Tongue (tissue), 3 donors: ENCODE measurements at places on chromosomes 7 and 10.

GRCh38 chr7:69670701-69671100 lies 72.4 kb downstream of the AUTS2 start:
- no peak for DNase-seq

DNA sequence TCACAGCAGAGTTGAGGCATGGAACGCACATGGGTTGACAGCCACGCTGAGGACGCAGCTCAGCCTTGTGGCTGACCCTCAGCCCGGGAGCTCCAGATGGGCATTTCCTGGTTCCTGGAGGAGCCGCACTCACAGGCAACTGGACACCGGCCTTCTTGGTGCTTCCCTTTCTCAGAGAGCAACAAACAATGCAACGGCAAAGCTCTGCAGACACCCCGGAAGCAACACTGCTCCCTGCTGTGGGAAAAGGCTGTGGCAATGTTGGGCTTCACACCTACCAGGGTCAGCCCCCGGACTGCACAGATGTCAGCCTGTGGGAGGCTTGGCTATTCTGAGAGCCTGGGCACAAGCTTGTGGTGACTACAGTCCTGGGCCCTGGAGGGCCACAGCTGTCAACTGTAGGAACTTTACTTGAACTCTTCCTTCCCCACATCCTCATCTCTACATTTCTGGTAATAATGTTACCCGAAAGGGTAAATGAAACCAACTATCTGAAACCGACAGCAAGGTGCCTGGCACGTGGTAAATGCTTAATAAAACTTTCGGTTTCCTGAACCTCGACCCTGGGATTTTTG lies 597.5 kb upstream of the MKI67 start:
- DNase-seq = no peak

- no peak for DNase-seq
These were observed 172.6 kb downstream of the SKIDA1 start for GRCh38 chr10:21352886-21353285.

GRCh38 chr7:17242504-17242903 lies 55.9 kb upstream of the AHR start:
- DNase-seq = no peak

GRCh38 chr10:93596539-93596938 lies 4.5 kb downstream of the RBP4 start:
- DNase-seq = no peak

GRCh38 chr7:91835091-91835825 lies 45.2 kb downstream of the MTERF1 start:
- DNase-seq = peak; percentile 27

DNA sequence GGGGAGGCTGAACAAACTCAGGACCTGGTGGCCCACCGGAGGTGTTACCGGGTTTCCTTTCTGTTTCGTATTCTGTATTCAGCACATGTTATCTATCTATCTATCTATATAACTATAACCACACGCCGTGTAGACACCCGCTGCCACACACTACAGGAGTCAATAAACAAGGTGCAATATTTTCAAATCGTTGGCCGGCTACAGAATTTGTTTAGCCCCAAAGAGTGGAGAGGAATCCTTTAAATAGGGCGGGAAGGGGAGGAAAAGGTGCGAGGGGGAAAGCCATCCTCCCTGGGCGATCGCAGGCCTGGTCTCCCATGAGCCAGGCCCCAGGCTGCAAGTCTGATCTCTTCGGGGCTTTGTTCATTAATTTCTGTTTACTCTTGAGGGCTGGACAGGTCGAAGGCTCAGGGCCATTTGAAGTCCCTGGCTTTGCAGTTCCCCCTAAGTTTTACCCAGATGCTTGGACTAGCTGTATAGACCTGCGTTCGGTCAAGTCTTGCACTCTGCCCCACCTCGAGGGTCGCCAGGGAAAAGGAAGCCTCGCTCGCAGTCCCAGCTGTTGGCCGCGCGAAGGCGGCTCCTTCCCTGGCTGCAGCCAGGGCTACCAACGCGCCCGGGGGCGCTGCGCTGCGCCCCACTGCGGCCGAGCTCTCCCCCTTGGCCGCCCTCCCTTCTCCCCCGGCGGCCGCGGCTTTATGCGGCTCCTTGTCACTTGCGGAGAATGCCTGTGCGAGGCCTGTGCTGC lies 3.8 kb downstream of the NKX2-3 start:
- DNase-seq = no peak

DNA sequence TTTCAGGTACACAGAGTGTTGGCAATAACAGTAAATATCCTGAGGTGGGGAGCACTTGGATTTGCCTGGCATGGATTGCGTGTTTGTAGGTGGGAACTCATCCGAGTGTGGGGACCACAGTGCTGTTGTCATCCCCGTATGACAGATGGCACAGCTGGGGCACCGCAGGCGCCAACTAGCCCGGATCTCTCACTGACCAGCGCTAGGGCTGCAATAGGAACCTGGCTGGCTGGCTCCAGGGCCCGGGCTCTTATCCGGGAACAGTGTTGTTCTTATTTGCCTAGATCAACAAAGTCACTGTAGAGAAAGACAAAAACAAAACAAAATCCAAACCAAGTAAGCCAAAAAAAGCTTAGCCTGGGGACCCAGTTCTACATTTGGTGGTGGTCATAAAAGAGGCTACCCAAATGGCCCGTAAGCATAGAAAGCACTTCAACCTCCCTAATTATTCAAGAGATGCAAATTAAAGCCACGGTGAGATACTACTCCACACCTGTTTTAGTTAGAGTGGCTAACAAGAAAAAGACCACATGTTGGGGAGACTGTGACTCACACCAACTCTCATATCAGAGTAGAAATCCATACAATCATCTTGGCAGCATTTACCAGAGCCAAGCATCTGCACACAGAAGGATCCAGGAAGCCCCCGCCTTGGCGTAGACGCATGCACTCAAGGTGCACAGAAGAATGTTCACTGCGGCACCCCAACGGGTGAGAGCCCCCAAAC lies 27.2 kb upstream of the PFKFB3 start:
- DNase-seq = no peak

DNA sequence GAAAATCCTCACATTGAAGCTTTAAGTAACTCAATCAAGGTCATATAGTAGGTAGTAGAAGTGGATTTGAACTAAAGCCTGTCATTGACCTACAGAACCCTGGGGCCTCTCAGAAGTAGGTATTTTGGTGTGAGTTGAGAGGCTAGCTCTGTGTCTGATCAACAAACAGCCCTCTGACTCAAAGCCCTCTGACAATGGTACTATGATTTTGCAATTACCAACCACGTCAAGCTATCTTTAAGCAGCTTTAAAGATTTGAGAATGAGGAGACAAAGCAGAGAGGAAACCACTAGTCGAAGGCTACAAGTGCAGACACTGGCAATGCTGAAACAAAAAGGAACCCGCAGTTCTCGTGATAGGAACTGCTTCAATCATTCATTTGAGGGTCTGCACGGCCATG lies 19.0 kb upstream of the PDE1C start:
- no peak for DNase-seq

DNA sequence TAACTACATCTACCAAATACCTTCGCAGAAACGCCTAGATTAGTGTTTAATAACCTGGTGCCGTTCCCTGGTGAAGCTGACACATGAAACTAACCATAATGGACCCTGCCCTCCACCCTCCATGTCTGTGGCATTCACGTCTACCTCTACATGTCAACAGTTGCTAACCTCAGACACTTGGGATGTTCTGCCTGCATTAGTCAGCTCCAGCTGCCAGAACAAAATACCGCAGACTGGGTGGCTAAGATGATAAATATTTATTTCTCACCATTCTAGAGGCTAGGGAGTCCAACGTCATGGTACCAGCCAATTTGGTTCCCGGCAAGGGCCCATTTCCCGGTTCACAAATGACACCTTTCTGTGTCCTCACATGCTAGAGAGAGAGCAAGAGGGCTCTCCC lies 118.5 kb upstream of the CHST15 start:
- no peak for DNase-seq

DNA sequence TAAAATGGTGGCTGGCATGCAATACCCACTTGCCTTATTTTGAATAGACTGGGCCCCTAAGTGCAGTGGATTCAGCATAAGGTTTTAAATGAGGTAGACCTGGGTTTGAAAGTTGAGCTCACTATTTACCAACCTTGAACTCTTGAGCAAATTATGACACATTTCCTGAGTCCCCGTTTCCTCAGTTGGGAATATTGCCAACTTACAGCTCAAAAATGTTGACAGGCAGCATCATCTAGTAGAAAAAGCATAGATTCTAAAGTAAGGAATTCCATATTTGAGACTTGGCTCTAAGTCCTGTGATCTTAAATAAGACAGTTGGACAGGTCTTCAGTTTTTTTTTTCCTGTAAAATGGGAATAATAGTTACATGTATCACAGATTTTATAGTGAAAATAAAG lies 305.5 kb downstream of the ACTR3B start:
- no peak for DNase-seq

DNA sequence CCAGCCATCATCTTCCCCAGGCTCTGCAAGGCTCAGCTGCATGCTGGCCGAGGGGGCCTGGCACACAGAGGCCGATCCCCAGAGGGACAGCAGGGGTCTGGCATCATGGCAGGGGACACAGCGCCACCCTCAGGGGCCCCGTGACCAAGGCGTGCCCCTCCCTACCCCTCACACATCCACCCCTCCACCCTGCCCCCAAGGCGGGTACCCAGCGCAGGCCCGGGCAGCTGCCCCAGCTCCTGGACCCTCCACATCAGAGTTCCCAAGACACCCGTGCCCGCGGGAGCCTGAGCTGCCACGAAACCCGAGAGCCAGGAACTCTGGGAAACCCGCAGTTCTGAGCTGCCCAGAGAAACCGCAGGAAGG lies 46.5 kb upstream of the TNRC18 start:
- DNase-seq = no peak

DNA sequence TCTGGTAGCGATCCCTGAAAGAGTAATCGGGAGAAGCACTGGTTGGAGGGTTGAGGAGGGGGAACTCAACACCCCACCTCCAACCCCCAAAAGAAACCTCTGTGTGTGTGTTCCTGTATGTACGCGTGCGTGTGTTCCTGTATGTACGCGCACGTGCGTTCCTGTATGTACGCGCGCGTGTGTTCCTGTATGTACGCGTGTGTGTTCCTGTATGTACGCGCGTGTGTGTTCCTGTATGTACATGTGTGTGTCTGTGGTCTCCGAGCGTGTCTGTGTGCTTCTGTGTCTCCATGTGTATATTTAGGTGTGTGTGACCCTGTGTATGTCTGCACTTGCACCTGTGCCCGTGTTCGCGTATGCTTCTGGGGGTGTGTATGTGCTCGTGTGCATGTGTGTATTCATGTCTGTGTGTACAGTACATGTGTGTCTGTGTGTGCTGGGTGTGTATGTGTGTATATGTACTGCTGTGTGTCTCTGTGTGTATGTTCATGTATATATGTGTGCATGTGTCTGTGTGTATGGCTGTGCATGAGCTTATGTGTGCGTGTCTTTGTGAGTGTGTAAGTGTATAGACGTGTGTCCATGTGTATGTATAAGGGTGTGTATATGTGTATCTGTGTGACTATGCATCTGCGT lies 42.9 kb upstream of the KLF6 start:
- DNase-seq = no peak

GRCh38 chr7:50504646-50505546 lies 54.7 kb upstream of the FIGNL1 start:
- DNase-seq = peak; percentile 69

GRCh38 chr7:108291791-108292440 lies 161.8 kb upstream of the LAMB4 start:
- no peak for DNase-seq

- no peak for DNase-seq
These were observed 705.0 kb downstream of the AUTS2 start for GRCh38 chr7:70303309-70303708.

- DNase-seq = no peak
These were observed 164.4 kb downstream of the SVIL start for GRCh38 chr10:29470355-29470705.

GRCh38 chr10:103145860-103146466 lies 47.1 kb downstream of the NT5C2 start:
- DNase-seq = peak; percentile 92

DNA sequence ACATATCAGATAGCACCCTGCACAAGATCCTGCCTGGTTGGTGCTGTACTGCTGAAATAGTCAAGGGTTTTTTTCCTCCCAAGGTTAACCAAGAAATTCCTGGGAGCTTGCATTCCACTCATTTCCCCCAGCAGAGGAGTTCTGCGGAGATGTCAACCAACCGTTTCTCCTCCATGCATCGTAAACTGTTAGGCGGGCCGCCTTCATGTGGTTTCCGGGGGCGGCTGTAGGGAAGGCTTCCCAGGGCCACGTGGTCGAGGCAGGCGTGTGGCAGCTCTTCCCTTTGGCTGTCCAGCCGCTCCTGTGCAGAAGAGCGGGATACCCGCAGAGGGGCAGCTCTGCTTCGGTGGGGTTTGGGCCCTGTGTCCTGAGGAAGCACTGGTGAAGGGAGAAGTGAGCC lies 113.7 kb downstream of the RGS10 start:
- DNase-seq = no peak

DNA sequence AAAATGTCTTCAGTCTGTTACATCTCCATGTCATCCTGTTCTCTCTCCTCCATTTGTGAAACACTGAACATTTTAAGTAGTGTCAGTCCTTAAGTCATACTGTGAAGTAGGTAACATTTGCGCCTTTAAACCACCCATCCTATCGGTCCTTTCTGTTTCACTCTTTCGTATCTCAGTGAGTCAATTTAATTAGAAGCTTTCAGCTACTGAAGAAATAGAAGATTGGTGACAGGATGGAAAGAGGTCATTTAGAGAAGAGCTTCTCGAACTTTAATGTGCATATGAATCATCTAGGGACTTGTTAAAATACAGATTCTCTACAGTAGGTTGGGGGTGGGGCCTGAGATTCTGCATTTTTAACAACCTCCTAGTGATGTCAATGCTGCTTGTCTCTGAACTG lies 113.4 kb downstream of the SRI start:
- DNase-seq = no peak

DNA sequence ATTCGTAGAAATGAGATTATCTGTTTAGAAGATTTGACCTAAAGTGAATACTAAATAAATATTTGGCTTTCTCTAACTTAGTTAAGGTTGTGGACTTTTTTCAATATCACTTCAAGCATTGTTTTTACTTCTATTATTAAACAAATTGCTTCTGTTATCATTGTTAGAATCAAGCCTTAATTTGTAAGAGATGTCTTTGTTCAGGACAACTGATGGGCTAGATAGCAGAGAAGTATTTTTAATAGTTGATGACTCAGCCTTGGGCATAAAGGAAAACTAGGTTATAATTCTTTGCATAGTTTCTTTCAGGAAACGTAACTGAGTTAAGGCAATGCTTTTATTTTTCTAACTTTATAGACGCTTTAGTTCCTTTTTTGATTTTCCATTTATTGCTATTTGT lies 128.8 kb upstream of the SMIM30 start:
- DNase-seq = no peak

- no peak for DNase-seq
These were observed 90.4 kb downstream of the MAD1L1 start for GRCh38 chr7:2142386-2142785.

- DNase-seq = no peak
These were observed 90.0 kb upstream of the PAX2 start for GRCh38 chr10:100655326-100655759.
